ENCODE measurements at places on chromosomes 1 and 21.

GRCh38 chr21:29091033-29091432 is 17.6 kb upstream of the CCT8 start:
- no peak for DNase-seq

- DNase-seq: no peak
These were observed 6.4 kb downstream of the NUAK2 start for GRCh38 chr1:205315008-205315618.

DNA sequence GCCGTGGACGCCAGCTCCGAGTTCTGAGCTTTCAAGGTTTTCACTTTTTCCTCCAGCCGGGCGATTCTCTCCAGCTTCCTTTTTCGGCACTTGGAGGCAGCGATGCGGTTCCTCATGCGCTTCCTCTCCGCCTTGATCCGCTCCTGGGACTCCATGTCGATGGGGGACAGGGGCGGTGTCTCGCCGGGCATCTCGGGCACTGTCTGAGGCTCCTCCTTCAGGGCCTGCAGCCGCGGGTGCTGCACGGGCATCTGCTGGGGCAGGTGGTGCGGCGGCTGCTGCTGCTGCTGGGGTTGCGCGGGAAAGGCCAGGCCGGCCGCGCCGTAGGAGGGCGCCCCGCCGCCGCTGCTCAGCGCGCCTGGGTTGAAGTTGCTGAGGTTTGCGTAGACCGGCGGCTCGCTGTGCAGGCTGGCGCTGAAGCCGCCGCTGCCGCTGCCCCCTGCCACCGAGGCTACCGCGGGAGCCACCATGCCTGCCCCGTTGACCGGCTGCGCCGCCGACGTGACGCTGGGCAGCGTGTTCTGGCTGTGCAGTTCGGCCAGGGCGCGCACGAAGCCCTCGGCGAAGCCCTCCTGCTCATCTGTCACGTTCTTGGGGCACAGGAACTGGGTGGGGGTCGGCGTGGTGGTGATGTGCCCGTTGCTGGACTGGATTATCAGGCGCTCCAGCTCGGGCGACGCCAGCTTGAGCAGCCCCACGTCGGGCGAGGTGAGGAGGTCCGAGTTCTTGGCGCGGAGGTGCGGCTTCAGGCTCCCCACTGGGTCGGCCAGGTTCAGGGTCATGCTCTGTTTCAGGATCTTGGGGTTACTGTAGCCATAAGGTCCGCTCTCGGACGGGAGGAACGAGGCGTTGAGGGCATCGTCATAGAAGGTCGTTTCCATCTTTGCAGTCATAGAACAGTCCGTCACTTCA is 1.4 kb downstream of the JUN start:
- peak; percentile 60 for DNase-seq

DNA sequence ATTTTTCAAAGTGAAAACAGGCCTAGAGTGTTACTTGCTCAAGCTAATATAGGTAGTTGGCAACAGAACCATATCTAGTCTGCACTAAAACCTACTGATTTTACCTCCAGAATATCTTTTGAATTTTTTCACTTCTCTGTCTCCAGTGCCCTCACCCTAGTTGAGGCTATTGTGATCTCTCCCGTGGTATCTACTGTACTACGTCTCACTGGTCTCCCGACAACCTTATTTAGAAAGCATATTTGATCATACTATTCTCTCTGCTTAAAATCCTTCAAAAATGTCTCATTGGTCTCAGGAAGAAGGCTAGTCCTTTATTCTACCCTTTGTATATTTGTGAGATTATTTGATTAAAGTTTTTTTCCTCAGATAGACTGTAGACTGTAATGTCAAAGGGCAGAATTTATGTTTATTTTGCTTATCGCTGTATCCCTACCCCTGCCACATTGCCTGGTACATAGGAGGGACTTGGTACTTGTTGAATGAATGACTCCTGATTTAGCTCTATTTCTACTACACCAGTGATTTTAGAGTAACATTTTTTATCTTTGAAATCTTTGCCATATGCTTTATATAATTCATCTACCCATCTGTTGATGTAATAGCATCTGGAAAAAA is 135.5 kb upstream of the KIAA1614 start:
- no peak for DNase-seq

DNA sequence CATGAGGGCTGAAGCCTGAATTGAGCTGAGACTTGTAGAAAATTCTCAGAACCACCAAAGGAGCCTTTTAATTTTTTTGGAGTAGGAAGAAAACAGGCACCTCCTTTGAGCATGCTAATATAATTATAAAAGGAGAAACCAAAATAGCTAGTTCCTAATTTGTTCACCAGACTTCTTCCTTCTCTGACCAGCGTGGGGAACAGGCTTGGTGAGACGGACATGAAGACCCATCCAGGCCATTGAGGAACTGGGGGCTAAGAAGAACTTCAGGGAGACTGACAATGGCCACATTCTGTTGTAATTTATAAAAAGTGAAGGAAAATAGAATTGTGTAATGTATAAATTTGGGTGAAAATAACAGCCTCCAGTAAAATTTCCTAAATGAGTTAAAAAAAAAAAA is 62.6 kb downstream of the MAN1C1 start:
- no peak for DNase-seq

DNA sequence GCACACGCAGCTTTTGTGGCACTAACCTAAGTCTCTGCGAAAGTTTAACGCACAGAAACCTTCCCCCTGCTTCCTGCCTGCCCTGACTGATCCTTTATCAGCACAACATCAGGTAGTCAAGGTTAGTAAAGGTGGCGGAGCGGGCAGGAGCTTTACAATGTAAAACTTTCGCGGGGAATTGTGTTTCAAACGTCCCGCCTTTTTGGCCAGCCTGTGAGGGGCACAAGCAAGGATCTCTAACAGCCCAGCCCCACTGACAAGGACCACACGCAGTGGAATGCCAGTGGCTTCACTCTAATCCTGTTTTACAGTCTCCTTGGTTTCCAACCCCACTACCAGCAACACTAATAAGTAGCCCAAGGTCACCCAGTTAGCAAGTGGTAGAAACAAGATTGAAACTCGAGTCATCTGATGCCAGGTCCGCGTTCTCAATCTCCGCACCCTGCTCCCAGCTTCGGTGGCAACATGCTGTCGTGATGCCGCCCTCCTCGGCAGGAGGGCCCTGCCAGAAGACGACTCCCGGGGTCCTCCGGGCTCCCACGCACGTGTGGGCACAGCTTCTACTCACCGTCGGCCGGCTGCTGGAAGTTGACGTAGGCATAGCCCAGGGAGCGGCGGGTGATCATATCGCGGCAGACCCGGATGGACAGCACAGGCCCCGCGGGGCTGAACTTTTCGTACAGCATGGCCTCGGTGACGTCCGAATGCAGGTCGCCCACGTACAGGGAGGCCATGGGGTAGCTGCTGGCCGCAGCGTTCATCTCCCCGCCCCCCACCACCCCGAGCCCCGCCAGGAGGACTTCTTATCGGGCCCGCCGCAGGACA is 1.2 kb downstream of the PABPC4 start:
- DNase-seq: peak; percentile 48

DNA sequence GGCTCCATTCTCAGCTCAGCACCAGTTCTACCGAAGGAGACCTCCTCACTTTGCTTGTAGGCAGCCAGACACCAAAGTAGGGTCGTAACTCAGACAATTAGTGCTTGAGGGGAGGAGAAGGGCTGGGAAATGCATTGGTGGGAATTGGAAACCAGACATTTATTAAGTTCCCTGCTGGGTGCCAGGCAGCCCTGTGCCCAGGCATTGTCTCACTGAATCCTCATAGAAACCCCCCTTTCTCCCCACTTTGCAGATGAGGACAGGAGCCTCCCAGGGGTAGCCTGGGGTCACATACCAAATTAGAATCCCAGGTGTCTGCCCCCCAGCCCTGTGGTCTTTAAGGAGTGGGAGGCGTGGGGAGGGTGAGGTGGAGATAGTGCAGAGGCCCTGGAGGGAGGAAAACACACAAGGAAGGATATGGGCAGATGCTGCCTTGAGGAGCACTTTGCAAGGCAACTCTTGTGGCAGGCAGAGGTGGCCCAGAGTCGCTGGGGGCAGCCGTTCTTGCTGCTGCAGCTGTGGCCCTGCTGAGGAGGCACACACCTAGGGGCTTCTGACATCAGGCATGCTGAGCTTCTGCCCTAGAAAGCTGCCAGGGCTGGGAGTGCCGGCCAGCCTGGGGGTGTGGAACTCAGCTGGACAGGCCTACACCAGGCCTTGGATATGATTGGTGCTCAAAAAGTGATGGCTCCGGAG is 29.4 kb downstream of the CDK18 start:
- DNase-seq: no peak

DNA sequence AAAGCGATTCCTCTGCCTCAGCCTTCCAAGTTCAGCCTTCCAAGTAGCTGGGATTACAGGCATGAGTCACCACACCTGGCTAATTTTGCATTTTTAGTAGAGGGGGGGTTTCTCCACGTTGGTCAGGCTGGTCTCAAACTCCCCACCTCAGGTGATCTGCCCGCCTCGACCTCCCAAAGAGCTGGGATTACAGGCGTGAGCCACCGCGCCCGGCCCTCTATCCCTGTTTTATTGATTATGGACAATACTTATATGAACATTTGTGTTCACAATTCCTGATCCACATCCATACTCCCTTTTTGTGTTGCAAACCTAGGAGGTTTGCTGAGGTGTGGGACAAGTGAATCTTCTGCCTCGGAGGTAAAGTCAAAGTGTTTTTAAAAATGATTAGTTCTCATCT is 245.3 kb downstream of the GREM2 start:
- DNase-seq: no peak

GRCh38 chr1:200372095-200372884 is 37.5 kb downstream of the ZNF281 start:
- DNase-seq: no peak

GRCh38 chr21:45050797-45051489 is 23.4 kb upstream of the ADARB1 start:
- no peak for DNase-seq

- no peak for DNase-seq
These were observed 10.9 kb upstream of the RCAN3 start for GRCh38 chr1:24491577-24492360.

- no peak for DNase-seq
These were observed 175.9 kb downstream of the LHX8 start for GRCh38 chr1:75310067-75310466.

- no peak for DNase-seq
These were observed 16.3 kb downstream of the ATG4C start for GRCh38 chr1:62800281-62800680.

- DNase-seq: no peak
These were observed 121.3 kb downstream of the PCBP3 start for GRCh38 chr21:45764792-45765191.

DNA sequence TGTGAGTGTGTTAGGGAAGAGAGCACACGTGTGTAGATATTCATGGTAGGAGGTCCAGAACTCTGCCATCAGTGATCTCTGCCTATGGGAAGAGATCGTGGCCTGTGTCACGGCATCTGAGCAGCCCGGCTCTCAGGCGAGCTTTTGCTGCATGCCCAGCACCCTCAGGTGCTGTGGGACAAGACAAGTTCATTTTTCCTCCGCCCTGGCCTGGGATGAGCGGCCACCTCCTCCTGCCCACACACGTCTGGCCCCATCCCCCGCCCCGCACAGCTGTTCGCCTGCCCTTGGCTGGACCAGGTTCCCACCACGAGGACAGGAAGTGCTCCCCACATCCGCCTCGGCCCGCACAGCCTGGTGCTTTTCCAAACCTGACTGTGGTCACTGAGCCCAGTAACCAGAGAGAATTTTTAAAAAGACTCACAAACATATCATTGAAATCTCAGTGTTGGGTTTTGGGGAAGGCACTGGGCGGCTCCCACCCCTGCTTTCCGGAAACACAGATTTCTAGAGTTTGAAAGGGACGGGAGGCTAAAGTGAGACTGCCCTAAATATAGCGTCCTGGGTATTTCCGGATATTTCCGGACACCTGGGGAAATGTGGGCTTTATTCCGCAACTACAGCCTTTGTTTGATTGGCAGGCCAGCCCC is 18.0 kb downstream of the BMP8A start:
- peak; percentile 15 for DNase-seq

DNA sequence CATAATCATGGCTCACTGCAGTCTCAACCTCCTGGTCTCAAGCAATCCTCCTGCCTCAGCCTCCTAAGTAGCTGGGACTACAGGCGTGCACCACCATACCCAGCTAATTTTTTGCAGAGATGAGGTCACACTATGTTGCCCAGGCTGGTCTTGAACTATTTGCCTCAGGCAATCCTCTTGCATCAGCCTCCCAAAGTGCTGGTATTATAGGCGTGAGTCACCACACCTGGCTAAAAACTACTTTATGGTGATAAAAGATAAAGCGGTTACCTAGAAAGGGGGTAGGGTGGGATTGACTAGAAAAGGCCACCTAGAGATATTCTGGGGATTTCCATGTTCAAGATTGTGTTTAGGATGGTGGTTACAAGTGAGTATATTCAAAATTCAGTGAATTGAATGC is 5.0 kb downstream of the TSTD1 start:
- no peak for DNase-seq

DNA sequence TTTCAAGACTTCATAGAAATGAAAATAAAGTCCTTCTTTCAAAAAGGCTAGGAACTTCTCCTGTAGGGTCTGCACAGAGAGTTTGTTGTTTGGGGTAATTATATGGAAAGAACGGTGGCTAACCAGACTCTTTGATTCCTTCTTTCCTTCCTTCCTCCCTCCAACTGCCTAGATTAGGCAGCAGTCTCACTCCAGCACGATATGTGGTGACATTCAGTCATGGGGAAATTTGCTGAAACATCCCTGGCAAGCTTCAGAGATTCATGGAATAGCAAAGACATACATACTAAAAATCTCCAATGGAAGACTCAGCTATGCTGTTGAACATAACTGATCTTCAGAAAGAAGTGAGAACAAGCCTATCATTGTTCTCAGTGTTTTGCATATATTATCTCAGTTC is 4.3 kb downstream of the NTMT2 start:
- DNase-seq: no peak

DNA sequence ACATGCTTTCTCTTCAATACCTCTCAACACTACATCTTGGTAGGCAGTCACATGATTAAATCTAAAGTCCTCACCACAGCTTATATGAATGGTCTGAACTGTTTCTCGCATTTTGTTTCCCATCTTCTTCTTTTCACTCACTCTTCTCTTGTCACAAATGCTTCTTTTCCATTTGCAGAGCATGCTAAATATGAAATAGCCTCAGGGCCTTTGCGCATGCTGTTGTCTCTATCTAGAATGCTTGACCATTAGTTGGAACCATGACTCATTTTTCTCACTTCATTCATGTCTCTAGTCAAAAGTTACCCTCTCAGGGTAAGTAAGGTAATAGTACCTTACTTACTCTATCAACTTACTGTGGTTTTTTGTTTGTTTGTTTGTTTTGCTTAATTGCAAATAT is 239.7 kb downstream of the PTPRC start:
- no peak for DNase-seq

DNA sequence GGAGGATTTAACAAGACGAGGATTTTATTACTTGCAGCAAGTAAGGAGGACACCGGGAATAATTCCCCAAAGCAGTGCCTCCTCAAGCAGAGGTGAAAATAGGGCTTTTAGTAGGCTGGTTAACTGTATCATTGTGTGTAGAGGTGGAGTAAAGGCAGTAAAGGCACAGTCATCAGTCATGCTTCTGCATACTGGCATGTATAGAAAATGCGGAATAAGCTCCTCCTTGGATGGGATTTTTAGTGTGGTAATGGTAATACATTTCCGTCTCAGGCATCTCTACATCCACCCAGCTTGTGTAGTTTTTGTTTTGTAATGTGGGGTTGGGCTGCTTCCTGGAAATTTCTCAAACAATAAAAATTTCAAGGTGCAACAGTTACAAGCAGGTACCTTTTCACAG is 27.4 kb upstream of the GPR25 start:
- DNase-seq: no peak

- DNase-seq: peak; percentile 3
These were observed 157.3 kb downstream of the KCNJ6 start for GRCh38 chr21:37758982-37759381.

All from CD4-positive, alpha-beta T cell treated with Interleukin-12 subunit alpha and Interleukin-12 subunit beta, for 1 hour (primary cell).